Esophagus muscularis mucosa (tissue), 4 donors: ENCODE measurements at places on chromosomes 6 and 20. TPM values are rescaled to one million over a fixed set of nuclear protein-coding genes. Genes with fewer than 3 reads are reported as not detected.
A peak's percentile ranks its signal among the peaks of the same experiment; 100 is the strongest.

ALDH8A1 gene
- total RNA-seq: 1.2 TPM

ISM1 gene
- total RNA-seq: 1.8 TPM

MAS1 gene
- total RNA-seq: not detected

GRCh38 chr20:20017001-20017843 lies at the start of gene NAA20:
Gene NAA20 (plus strand): TSS chr20:20017362. CDS start chr20:20017397, 35 bp downstream.
- H3K36me3 ChIP-seq: no peaks in the 10 kb centered on the region
- no peaks in the 10 kb centered on the region for H3K27me3 ChIP-seq
- H3K4me3 ChIP-seq: peak within 1 kb of the TSS; percentile 98
- peak within 1 kb of the TSS; percentile 75 for H3K27ac ChIP-seq
- DNase-seq: peak; percentile 97

- no peak overlapping the region for H3K27ac ChIP-seq
- peaks cover 50% of the 10 kb centered on the region for H3K4me1 ChIP-seq
- H3K27me3 ChIP-seq: no peaks in the 10 kb centered on the region
- no peak overlapping the region for H3K4me3 ChIP-seq
- H3K36me3 ChIP-seq: no peaks in the 10 kb centered on the region
These were observed 222.6 kb upstream of the MARCKS start for GRCh38 chr6:113634352-113635163.

POPDC3 gene
- total RNA-seq: not detected

SEL1L2 gene
- total RNA-seq: not detected

- H3K36me3 ChIP-seq: no peaks in the 10 kb centered on the region
- H3K27me3 ChIP-seq: no peaks in the 10 kb centered on the region
- H3K4me3 ChIP-seq: peak overlapping the region; percentile 55
- peaks cover 9% of the 10 kb centered on the region for H3K4me1 ChIP-seq
- H3K27ac ChIP-seq: peak overlapping the region; percentile 57
These were observed 11.5 kb downstream of the PRDM1 start for GRCh38 chr6:106097411-106098231.

DNA sequence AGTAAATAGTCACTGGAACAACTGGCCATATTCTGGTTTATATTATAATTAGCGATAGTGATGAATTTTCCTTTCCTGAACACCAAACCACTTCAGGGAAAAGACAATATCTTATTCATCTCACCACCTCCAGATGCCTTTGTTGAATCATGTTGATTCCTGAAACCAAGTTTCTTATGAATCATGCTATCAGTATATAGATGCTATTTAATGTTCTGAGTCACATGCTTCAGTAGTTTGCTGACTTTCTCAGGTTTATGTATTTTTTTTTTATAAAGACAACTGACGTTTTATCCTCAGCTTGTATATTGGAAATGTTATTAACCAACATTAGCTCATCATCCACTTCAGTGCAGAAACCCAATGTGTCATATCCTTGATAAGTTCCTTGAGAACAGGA lies 710.2 kb upstream of the POU3F2 start:
- no peak overlapping the region for H3K27ac ChIP-seq
- H3K36me3 ChIP-seq: no peaks in the 10 kb centered on the region
- H3K4me3 ChIP-seq: no peak overlapping the region
- no peaks in the 10 kb centered on the region for H3K27me3 ChIP-seq

- no peak overlapping the region for H3K4me3 ChIP-seq
- no peak for DNase-seq
- no peaks in the 10 kb centered on the region for H3K4me1 ChIP-seq
- no peak overlapping the region for H3K27ac ChIP-seq
- H3K27me3 ChIP-seq: no peaks in the 10 kb centered on the region
These were observed 56.3 kb downstream of the THEMIS start for GRCh38 chr6:127844529-127844928.

HUS1B gene
- total RNA-seq: not detected

- H3K4me3 ChIP-seq: no peak overlapping the region
- H3K27ac ChIP-seq: no peak overlapping the region
- peaks cover 17% of the 10 kb centered on the region for H3K4me1 ChIP-seq
- no peak for DNase-seq
These were observed 202.4 kb upstream of the CDH4 start for GRCh38 chr20:61049684-61050083.

- H3K36me3 ChIP-seq: no peaks in the 10 kb centered on the region
- DNase-seq: peak; percentile 70
- no peaks in the 10 kb centered on the region for H3K27me3 ChIP-seq
These were observed 124.5 kb downstream of the ANKRD60 start for GRCh38 chr20:58103961-58104360.

CYP39A1 gene
- 10.4 TPM for total RNA-seq

DEFB132 gene
- not detected for total RNA-seq

EYA4 gene
- total RNA-seq: 1.5 TPM

NHLRC1 gene
- 1.2 TPM for total RNA-seq

DNA sequence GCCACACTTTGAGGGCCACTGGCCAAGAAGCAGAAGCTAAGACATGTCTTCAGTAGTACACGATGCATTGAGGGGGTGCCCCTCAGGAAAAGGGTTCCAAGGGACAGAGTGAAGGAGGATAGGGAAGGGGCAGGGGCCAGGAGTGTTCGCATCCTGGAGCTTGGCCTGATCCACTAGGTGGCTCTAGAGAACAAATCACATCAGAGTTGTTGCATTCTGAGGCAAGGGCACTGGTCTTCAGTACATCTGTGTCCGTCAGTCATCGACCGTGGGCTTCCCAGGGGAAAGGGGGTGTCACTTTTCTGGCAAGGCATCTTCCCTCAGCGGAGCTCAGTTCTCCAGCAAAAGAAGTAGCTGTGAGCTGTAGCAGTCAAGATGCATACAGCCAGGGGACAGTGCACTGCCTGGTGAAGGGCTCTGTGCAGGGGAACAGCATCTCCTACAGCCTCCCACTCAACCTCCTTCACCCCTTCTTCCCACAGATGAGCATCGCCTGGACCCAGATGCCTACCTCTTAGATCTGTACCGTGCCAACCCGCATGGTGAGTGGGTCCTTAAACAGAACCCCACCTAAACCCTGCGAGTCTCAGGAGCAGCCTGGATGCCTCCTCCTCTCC lies 47.8 kb downstream of the ARHGAP40 start:
- peaks cover 11% of the 10 kb centered on the region for H3K27me3 ChIP-seq
- DNase-seq: no peak
- peaks cover 10% of the 10 kb centered on the region for H3K4me1 ChIP-seq
- H3K27ac ChIP-seq: no peak overlapping the region
- no peak overlapping the region for H3K4me3 ChIP-seq
- H3K36me3 ChIP-seq: no peaks in the 10 kb centered on the region

HTR1E gene
- 0.17 TPM for total RNA-seq

- no peak overlapping the region for H3K4me3 ChIP-seq
- no peak for DNase-seq
- peaks cover 97% of the 10 kb centered on the region for H3K4me1 ChIP-seq
- H3K27me3 ChIP-seq: no peaks in the 10 kb centered on the region
- no peaks in the 10 kb centered on the region for H3K36me3 ChIP-seq
- no peak overlapping the region for H3K27ac ChIP-seq
These were observed 71.4 kb downstream of the ARID1B start for GRCh38 chr6:156848533-156848932.

DNA sequence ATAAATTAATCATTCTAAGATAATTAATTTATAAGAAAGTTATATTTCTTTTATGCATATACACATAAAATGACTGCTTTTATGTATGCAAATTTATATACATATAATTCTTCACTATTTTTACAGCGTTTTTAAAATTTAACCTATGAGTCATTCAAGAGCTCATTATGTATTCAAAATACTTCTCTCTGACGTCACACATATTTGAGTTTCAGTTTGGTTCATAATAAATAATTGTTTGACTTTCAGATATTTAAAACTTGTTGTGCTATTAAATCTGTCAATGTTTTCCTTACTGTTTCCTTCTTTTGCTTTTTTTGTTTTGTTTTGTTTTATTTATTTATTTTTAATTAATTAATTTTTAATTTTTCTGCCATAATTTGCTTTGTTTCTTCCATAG lies 467.5 kb upstream of the ADGRB3 start:
- no peak for DNase-seq
- H3K27me3 ChIP-seq: no peaks in the 10 kb centered on the region
- H3K27ac ChIP-seq: no peak overlapping the region

DNA sequence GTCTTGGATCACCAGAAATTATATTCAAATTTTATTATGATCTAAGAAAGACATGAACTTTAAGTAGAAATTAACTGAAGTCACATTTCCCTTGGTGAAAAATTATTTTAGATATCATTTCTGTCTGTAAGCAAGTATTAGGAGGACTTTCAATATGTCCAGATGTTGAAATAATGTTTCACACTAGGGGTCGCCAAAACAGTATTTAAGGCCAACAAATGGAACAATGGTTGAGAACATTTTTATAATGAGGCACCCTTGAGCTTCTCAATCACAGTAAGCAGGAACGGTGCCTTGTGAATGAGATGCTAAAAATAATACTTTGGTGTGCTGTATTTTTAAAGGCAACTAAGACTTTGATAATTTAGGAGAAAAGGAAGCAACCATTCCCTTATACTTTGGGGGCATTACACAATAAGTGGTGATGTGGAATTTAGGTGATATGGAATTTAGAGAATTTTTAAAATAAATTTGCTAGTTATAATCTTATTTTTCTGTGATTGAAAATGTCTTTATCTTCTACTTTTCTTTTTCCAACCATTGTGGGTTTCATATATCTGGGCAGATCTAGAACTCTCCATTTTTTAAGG lies 9.6 kb upstream of the SF3B5 start:
- no peak overlapping the region for H3K27ac ChIP-seq
- no peak for DNase-seq
- no peaks in the 10 kb centered on the region for H3K4me1 ChIP-seq
- no peaks in the 10 kb centered on the region for H3K27me3 ChIP-seq

DNA sequence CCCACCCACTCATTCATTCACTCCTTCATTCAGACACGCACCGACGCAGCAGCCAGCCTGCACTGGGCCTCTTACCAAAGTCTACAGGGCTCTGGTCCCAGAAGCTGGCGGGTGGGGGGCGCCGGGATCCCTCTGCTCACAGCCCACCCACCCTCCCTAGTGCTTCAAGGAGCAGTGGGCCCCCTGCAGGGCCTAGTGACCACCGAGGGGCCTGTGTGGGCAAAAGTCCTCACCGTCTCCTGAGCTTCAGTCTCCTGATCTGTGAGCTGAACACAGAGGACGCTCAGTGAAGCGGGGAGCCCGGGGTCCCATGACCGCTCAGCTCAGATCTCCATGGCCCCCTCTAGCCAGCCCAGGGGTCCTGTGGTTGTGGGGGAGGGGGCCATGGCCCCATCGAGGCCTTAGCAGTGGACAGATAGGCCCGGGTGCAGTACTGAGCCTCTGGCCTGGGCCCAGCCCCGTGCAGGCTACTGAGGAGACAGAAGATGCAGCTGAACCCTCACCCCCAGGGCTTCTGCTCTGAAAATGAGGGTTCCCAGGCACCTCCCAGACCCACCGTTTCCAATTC lies 33.4 kb upstream of the MRGBP start:
- H3K4me3 ChIP-seq: no peak overlapping the region
- no peaks in the 10 kb centered on the region for H3K27me3 ChIP-seq
- DNase-seq: no peak
- H3K4me1 ChIP-seq: no peaks in the 10 kb centered on the region

DNA sequence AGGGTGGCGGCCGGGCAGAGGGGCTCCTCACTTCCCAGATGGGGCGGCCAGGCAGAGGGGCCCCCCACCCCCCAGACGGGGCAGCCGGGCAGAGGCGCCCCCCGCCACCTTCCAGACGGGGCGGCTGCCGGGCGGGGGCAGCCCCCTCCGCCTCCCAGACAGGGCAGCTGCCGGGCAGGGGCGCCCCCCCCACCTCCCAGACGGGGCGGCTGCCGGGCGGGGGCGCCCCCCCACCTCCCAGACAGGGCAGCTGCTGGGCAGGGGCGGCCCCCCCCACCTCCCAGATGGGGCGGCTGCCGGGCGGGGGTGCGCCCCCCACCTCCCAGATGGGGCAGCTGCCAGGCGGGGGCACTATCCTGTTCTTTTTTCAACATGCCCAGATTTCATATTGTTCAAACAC lies 78.2 kb upstream of the DST start:
- H3K27me3 ChIP-seq: no peaks in the 10 kb centered on the region
- no peak overlapping the region for H3K4me3 ChIP-seq
- no peaks in the 10 kb centered on the region for H3K36me3 ChIP-seq
- no peak overlapping the region for H3K27ac ChIP-seq
- peaks cover 26% of the 10 kb centered on the region for H3K4me1 ChIP-seq
- no peak for DNase-seq

DNA sequence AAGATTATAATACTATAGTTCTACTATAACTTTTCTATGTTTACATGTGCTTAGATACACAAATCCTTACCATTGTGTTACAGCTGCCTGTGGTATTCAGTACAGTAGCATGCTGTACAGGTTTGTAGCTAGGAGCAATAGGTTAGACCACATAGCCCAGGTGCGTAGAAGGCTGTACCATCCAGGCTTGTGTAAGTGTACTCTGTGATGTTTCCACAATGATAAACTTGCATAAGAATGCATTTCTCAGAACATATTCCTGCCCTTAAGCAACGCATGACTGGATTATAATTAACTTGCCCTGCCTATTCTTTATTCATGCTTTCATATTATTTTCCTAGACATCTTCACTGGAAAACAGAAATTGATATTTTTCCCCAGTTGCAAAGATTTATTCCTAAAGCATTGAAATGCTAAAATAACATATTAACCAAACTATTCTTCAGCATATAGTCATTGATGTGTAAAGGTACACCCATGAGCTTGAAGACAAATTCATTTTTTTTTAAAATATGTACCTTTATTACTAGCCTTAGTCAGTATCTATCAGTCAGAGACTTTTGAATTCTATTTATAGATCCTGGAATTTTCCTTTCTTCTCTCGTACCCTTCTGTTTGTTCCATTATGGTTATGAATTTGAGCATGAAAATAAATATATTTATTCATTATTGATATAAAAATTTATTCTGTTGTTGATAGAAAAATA lies 7.2 kb upstream of the CTAGE9 start:
- H3K36me3 ChIP-seq: no peaks in the 10 kb centered on the region
- no peaks in the 10 kb centered on the region for H3K27me3 ChIP-seq

DNA sequence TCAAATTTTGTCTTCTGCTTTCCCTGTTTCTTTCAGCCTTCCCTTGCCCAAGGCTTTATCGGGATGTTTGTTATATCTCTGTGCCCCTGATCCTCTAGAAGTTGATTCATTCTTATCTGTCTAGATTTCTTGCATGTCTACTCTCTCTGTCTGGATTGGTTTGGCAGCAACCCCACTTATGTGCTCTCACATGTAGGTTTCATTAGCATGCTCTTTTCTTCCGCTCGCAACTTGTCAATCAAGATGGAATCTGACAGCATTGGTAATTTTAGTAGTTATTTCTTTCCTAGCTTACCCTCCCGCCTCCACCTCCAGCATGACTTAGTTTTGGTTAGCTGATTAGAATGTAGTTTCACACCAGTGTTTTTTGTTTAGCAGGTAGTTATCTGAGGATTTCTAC lies 39.3 kb downstream of the LRRC1 start:
- no peak for DNase-seq
- no peak overlapping the region for H3K4me3 ChIP-seq
- H3K4me1 ChIP-seq: no peaks in the 10 kb centered on the region
- H3K36me3 ChIP-seq: no peaks in the 10 kb centered on the region

SLC35D3 gene
- not detected for total RNA-seq
